ENCODE measurements at places on chromosomes 4 and X.

- no peak for DNase-seq
Observed at GRCh38 chr4:150540959-150541360, 41.0 kb upstream of the MAB21L2 start.

DNA sequence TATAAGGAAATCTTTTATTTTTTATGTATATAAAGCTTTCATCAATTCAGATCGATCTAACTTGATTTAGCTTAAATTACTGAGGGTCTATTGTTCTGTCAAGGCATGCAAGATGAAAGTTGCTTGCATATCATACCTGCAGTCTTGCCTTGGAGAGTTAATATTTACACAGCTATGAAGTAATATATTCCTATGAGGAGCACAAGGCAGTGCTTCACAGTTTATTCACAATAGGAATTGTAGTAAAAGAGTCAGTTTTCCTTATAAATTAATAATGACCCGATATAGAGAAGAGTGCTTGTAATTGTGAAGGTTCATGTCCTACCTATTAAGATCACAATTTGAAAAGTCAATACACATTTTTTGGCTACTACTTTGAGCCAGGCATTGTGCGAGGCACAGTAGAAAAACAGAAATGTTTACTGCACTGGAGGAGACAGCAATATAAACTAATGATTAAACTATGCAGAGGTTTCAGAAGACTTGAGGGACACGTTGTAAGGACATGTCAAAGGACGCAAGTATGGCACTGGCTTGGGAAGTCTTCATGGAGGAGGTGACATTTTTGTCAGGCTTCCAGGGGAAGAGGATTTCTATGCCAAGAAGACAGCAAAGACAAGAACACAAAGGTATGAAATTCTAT lies 38.8 kb downstream of the REELD1 start:
- DNase-seq = no peak

DNA sequence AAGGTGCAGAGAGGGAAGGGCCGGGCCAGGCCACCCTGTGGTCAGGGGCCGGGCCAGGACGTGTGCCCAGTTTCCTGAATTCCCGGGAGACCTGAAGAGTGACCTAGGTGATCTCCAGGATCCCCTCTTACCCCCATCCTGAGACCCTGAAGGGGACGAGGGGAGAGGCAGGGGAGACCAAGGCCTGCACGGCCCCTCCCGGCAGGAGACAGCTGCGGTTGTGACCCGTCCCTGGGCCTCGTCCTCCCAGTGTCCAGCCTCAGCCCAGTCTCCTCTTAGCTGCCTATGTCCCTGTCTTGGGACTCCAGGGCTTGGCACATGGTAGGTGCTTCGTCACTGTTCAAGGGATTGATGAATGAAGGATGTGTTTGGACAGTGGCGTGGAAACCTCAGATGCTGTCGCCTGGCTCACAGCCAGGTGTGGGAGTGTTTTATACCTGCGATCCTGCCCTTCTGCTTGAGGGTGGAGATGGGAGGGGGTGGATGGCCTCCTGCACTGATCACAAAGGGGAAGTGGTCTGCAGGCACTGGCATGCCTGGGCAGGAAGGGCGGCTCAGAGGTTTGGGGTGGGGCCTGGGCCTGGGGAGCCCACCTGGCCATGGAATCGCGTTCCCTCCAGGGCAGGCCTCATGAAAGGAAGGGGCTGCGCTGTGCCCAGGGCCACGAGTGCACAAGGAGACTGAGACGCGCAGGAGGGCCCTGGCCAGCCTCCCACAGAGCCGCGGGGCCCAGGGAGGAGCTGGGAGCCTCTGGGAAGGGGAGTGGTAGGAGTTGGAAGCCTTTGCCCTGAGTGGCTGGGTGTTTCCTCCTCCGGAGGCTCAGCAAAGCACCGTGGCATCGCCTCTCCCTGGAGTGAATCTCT lies 6.9 kb downstream of the SH3TC1 start:
- DNase-seq = no peak

GRCh38 chr4:10275696-10276095 lies 159.1 kb upstream of the WDR1 start:
- DNase-seq = no peak

GRCh38 chrX:52118262-52118661 lies 49.3 kb upstream of the MAGED4B start:
- no peak for DNase-seq

DNA sequence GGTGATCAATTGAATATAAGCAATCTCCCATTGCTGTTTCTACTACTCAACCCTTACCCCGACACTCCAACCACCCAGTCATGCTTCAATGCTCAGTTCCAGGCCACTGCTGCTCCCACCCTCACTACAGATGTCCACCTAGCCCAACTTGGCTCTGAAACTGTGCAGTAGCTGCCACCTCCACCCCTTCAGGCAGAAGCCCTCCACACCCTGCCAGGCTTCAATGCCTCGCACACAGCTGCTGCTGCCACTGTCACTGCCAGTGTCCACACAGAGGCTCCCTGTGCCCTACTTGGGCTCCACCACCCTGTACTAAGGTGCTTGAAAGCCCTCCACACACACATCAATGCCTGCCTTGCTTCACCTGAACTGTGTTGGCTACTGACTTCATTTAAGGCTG lies 34.6 kb downstream of the LAMTOR3 start:
- no peak for DNase-seq

DNA sequence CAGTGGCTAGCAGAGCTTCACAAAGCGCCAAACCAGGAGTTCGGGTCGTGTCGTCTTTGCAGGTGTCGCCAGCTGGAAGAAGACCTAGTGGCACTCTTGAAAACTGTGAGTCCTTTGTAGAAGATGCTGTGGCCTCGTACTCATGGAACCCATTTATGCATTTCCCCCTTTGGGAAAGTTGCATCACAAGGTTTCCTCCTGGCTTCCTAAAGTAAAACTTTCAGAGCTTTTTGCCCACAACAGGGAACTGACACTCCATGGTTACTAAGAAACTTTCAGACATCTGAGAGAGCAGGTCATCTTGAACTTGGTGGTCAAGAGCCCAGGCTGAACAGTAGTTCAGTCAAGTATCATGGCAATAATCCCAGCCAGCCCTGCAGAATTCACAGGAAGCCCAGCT lies 15.9 kb upstream of the NOCT start:
- no peak for DNase-seq

GRCh38 chrX:68719904-68720614 lies 72.6 kb downstream of the STARD8 start:
- no peak for DNase-seq

GRCh38 chr4:15457406-15458201 lies 12.1 kb upstream of the CC2D2A start:
- no peak for DNase-seq

GRCh38 chrX:6465756-6466155 lies 69.2 kb downstream of the VCX3A start:
- no peak for DNase-seq

DNA sequence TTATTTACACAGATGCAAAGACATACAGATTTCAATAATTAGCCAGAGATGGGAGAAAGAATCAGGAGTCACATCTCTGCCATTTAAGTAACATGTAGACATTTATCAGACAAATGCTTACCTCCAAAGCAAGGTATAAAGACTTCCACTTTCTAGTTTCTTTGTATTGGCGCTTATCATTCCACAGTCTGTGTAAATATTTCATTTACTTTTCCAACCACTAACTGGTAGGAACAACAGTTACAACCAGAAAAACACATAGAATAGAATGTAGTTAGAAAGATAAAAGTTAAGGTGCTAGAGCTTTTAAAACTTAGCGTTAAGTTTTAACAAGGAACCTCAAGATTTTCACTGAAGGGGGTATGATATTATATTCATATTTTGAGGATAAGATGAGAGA lies 40.9 kb upstream of the UGT2B4 start:
- no peak for DNase-seq

GRCh38 chr4:125464146-125464545 lies 149.4 kb downstream of the FAT4 start:
- no peak for DNase-seq

DNA sequence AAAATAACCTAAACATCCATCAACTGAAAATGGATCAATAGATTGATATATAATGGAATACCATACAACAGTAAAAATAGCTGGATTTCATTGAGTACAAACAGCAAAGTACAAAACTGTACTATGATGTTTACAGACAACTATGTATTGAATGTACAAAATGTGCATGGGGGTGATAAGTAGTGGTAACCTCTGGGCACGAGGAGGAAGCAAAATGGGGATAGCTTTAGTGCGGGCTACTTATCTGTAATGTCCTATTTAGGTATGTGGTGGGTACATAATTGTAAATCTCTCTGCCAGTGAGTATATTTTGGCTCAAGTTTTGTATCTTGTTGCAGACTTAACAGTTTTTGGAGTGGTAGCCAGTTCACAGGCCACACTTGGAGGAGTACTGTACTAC lies 123.6 kb downstream of the STAG2 start:
- DNase-seq = no peak

- DNase-seq = no peak
Observed at GRCh38 chr4:148634476-148634875, 192.3 kb upstream of the NR3C2 start.

GRCh38 chrX:27583976-27584375 lies 6.2 kb upstream of the DCAF8L2 start:
- no peak for DNase-seq

GRCh38 chr4:111323916-111324315 lies 701.0 kb upstream of the PITX2 start:
- no peak for DNase-seq

DNA sequence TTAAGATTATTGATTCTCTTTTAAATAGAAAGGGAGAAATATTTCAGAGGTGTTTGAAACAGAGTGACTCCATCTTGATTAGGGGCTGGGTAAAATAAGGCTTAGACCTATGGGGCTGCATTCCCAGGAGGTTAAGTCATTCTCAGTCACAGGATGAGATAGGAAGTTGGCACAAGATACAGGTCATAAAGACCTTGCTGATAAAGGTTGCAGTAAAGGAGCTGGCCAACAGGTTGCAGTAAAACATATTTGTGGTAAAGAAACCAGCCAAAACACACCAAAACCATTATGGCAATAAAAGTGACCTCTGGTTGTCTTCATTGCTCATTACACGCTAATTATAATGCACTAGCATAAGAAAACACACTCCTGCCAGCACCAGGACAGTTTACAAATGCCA lies 165.0 kb downstream of the SPIN4 start:
- no peak for DNase-seq

GRCh38 chr4:6960628-6961412 lies 51.2 kb downstream of the TBC1D14 start:
- no peak for DNase-seq

- no peak for DNase-seq
Observed at GRCh38 chr4:113561092-113561491, 200.4 kb downstream of the CAMK2D start.
